Type B pancreatic cell (in vitro differentiated cells): ENCODE measurements at places on chromosomes 6 and 20.

- no peak for DNase-seq
Observed at GRCh38 chr20:41116282-41116956, 20.9 kb upstream of the PLCG1 start.

- no peak for DNase-seq
Observed at GRCh38 chr6:168943231-168943905, 310.3 kb downstream of the THBS2 start.

GRCh38 chr6:74366634-74367033 is 670.6 kb downstream of the CD109 start:
- no peak for DNase-seq

- no peak for DNase-seq
Observed at GRCh38 chr6:64064919-64065318, 429.3 kb downstream of the PHF3 start.

GRCh38 chr6:84767526-84768201 is 3.3 kb upstream of the TBX18 start:
- no peak for DNase-seq

GRCh38 chr6:98107801-98108200 is 726.6 kb upstream of the POU3F2 start:
- DNase-seq = no peak

- DNase-seq = no peak
Observed at GRCh38 chr6:34108176-34108575, 37.7 kb downstream of the GRM4 start.
